Activated T-cell treated with anti-CD3 and anti-CD28 coated beads, Interleukin-2, amount 50 U/mL, for 24 hours (primary cell): ENCODE measurements at places on chromosomes 5 and 9.

- DNase-seq = no peak
Observed at GRCh38 chr5:39654715-39655114, 229.9 kb upstream of the DAB2 start.

DNA sequence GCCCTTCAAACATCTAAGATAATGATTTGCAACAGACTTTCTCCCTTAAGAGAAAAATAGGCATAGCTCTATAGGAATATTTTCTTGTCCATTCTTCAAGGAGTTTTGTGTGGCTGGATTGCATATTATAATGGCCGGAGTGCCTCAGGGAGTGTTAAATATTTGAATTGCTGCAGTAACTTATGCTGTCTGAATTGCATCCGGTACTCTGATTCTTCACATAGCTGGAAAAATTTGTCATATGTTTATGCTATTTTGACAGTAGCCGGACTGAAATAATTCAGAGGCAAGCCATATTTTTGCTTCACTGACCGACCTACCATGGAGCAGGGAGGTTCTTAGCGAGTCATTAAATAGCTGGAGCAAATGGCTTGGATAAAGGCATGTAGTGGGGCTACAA lies 621.0 kb downstream of the ACTL7B start:
- no peak for DNase-seq

GRCh38 chr9:18689921-18690320 lies 216.0 kb downstream of the ADAMTSL1 start:
- DNase-seq = no peak

GRCh38 chr5:84433461-84433860 lies 48.8 kb upstream of the EDIL3 start:
- no peak for DNase-seq

GRCh38 chr5:175516933-175517823 lies 38.8 kb downstream of the SFXN1 start:
- DNase-seq = peak; percentile 63

DNA sequence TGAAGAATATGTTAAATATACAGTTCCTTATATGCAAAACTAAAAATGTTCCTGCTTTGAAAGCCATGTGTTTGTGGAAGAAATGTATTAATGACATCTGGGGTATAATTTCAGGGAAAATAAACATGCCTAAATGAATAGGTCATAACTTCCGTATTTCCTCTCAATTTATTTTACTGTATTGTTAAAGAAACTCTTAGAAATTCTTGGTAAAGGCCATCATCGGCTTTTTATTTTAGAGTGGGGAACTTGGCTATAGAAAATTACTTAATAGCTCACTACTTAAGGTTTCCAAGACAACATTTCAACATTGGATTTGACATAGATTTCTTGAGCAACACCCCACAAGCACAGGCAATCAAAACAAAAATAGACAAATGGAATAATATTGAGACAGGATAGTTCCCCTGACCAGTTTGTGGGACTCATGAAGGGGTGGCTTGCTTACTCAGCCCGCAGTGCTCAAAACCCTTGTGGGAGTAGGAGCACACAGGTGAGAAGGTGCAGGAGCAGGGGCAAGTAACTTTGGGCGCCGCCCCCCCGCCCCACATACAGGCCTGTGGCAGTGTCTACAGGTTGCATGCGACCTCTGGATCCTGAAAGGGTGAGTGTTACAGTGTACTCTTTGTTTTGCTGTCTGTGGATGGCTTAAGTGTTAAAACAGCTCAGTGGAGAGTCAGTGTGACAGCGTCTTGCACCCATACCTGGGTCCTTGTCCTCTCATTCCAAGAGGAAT lies 891.4 kb upstream of the C9orf72 start:
- DNase-seq = no peak

DNA sequence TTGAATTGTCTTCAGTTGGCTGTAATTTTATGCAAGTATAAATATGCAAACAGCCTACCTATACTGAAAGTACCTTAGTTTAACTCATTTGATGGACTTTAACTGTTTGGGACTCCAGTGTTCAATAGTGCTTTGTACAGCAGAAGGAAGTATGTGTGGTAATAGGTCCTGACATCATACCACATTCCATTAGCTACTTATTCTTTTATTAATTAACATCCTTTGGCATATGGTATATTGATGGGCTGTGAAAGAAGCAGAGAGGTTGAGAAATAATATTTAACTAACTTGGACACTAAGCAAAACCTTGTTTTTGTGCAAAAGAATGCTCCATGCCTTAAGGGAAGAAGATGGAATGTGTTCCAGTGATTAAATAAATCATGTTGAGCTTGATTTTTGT lies 97.6 kb upstream of the SEMA6A start:
- DNase-seq = no peak

DNA sequence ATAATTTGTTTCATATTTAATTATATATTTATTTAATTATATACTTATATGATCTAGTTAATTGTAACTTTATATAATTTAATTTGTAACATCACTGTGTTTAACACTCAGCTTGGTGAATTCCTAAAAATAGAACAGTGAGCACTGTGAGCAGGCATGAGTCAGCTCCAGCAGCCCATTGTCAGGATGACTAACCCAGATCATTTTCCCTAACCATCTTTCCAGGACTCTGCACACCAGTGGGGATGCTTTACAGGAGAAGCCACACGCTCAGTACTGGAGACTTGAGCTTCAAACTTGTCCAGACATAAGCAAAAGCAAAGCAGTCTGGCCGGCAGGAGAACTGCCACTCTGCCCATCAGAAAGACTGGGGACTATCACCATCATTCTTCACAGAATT lies 446.2 kb upstream of the TRPC7 start:
- DNase-seq = no peak

DNA sequence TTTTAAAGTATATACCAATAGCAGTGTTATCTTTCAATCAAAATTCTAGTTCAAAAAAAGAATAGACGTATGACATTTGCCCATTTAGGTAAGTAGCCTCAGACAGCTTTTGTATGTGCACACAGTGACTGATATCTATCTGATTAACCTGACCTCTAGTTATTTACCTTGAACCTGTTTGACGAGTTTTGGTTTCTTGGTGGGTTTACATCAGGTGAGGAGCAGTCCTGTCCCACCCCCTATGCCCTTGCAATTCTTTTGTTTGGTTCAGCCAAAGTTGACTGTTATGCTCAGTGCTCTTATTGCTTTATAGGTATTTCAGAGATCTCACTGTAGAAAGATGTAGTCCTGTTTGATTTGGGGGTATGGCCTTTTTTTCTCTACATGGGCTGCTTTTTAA lies 147.2 kb downstream of the ISOC1 start:
- no peak for DNase-seq

- no peak for DNase-seq
Observed at GRCh38 chr9:32351845-32352244, 32.6 kb upstream of the ACO1 start.

GRCh38 chr5:107112216-107112615 lies 558.5 kb downstream of the EFNA5 start:
- no peak for DNase-seq

DNA sequence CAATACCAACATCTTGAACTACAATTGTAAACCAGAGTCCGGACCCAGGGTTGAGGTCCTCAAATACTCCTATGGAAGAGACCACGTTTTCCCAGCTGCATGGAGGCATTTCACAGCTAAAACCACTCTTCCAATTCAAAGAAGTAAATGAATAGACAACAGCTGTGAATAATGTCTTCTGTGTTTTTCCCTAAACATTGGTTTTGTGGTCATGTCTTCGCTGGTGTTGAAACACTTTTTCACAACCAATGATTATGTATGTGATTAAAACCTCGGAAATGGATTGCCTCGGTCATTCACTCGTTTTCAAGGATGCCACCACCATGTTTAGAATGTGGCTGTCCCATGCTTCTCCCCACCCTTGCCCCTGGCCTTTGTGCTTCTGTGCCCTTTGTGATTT lies 9.4 kb upstream of the TENT4A start:
- DNase-seq = no peak
